ENCODE measurements at places on chromosomes 12 and 14. TPM values are rescaled to one million over a fixed set of nuclear protein-coding genes. Genes with fewer than 3 reads are reported as not detected.
A peak's percentile ranks its signal among the peaks of the same experiment; 100 is the strongest.

DNA sequence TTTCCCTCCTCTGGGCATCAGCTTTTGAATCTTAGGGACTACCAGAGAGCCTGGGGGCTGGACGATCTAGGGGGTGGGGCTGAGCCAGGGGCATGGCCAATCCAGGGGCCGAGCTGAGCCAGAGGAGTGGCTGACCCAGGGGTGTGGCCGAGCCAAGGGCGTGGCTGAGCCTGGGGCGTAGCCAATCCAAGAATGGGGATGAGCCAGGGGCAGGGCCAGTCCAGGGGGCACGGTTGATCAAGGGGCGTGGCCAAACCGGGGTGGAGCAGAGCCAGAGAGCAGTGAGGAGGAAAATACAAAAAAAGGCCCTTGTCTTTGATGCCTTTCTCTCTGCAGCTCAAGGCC lies 219.3 kb upstream of the NOS1 start:
- DNase-seq = no peak

DNA sequence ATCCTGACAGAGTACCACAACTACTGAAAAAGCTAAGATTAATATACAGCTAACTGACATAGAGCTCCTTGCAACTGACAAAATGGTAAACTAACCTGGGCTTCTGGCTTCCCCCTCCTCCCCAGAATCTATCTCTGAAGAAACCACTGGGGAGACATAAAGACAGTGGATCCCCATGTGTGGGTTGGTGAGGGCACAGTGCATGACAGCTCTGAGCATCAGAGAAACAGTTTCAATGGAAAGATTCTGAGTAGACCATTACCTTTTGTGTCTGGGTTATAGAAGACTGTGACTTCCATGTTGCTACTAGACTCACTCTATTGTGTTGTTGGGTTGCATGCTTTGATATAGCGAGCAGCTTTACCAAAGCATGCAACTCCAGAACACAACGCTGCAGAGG lies 247.4 kb downstream of the EFCAB11 start:
- DNase-seq = no peak

Gene PPP1R36
- 0.61 TPM for total RNA-seq

DNA sequence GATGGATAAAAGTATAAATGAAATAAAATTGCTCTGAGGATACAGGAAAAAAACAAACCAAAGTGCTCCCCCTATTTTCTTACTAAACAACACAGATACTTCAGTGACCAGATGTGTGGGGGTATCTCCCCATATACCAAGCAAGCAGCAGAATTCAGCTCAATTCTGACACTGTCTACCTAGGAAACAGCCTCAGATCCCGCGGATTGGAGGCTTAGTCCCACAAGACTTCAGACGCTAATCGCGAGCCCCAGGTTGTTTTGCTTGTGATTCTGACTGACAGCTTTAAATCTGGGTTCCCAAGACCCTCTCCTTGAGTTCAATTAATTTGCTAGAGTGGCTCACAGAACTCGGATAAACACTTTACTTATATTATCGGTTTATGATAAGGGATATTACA lies 17.3 kb downstream of the NFKBIA start:
- DNase-seq = no peak

GRCh38 chr12:92702754-92703679 lies at the start of gene PLEKHG7:
Gene PLEKHG7, plus strand, starts transcription at chr12:92702989. Its CDS starts 3,643 bp downstream, at chr12:92706632.
- no peak for DNase-seq

DNA sequence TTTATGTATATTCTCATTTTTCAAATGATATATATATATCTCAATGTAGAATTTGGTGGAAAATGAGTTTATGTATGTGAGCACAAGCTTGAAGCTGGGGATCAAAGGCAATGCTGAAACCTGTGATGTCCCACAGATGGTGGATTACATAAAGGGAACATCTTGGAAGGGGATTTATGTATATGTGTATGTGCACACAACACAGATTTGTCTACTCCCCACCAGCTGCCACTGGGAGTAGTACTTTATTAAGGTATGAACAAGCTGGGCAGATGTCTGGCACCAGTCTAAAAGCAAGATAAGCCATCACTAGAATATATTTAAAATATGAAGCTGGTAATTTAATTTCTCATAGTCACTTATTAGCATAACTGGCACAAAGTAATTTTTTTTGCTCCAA lies 895.6 kb downstream of the SLC6A15 start:
- DNase-seq = no peak

Gene DPY19L2
- total RNA-seq = 2.3 TPM

- peak; percentile 46 for DNase-seq
Measured at GRCh38 chr14:73227812-73228781, 9.2 kb upstream of the PAPLN start.

- no peak for DNase-seq
Measured at GRCh38 chr12:53378222-53378621, 1.8 kb upstream of the SP1 start.

DNA sequence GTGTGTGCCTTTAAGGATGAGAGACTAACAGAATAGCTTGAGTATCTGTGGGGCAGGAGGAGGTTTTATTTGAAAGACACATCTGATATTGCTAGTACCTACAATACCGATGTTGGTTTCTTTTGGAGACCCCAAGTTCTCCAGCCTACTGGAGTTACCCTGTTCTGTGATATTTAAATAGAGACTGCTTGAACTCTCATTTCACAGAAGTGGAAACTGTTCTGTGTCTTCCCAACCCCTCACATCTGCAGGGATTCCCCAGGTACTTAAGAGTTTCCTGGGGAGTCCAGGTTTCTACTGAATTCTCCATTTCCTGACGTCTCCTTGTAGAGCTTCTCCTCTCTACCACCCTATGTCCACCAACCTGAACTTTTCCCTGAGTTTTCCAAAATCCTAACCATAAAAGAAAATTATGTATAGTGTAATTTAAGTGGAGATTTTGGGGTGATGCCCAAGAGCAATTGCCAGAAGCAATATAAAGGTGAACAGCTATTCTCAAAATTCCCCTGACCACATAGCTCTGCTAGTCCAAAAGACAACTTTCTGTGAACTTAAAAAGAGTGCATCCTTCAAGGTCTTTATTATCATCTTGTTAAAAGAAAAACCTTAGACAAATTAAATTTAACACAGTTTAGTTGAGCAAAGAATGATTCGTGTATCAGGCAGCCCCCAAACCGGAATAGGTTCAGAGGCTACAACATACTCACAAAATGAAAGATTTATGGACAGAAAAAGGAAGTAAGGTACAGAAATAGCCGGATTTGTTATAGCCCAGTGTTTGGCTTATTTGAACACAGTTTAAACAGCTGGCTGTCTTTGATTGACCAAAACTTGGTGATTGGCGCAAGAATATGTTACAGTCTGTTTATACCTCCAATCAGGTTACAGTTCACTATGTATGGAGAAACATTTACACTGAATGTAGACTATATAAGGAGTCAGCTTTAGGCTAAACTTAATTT lies 373.4 kb downstream of the NUAK1 start:
- DNase-seq = no peak

DNA sequence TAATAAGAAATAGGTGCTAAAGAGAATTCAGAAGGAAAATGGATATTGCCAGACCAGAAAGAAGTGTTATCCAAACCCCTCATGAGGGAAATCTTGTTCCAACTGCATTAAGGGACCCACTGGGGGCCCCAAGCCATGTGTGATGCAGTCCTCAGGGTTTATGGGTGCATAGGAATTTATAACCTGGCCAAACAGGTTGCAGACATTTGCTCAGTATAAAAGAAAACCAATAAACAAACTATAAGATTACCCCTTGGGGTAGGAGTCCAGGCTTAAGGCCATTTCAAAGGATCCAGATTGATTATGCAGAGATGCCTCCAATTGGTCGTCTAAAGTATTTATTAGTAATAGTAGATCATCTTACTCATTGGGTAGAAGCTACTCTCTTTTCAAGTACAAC lies 240.9 kb upstream of the DIO3 start:
- no peak for DNase-seq

DNA sequence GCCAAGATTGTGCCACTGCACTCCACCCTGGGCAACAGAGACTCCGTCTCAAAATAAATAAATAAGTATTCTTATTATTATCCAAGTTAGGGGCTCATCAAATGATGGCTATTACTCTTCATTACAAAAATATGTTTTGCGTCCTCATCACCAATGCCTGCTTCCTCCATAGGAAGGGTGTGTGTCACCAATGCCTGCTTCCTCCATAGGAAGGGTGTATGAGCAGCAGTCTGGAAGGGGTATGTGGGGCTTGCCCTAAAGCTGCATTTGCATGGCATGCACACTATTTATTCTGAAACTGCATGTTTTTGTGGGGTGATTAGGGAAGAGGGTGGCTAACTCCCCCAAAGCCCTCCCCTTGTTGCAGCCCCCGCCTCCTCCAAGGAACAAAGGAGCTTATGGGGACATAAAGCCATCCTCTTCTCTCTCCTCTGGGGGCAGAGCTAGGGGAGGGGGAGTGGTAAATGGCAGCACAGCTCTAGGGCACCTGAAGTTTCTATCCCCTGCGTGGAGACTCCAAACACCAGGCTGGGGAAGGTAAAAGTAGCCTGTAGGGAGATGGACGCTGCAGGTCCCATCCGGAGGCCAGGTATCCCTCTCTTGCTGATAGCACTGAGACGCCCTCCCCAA lies 1.3 kb downstream of the CAMKK2 start:
- DNase-seq = no peak

Gene TUBA1B
- total RNA-seq = 2,375 TPM

DNA sequence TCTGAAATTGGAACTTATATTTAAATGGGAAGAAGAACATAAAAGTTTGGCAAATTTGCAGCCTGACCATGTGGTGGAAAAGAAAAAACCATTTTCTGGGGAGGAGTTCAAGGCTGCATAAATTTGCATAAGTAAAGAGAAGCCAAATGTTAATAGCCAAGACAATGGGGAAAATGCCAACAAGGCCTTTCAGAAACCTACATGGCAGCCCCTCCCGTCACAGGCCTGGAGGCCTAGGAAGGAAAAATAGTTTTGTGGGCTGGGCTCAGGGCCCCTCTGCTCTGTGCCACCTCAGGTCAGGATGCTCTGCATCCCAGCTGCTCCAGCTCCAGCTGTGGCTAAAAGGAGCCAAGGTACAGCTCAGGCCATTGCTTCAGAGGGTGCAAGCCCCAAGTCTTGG lies 67.6 kb upstream of the CCDC60 start:
- no peak for DNase-seq

- DNase-seq = no peak
Measured at GRCh38 chr12:104670439-104671408, 214.0 kb downstream of the CHST11 start.

Gene GAS2L3
- total RNA-seq = 25.2 TPM

- no peak for DNase-seq
Measured at GRCh38 chr14:54567639-54568561, 972 bp downstream of the SAMD4A start.

- no peak for DNase-seq
Measured at GRCh38 chr12:14654842-14655241, 41.6 kb downstream of the GUCY2C start.

DNA sequence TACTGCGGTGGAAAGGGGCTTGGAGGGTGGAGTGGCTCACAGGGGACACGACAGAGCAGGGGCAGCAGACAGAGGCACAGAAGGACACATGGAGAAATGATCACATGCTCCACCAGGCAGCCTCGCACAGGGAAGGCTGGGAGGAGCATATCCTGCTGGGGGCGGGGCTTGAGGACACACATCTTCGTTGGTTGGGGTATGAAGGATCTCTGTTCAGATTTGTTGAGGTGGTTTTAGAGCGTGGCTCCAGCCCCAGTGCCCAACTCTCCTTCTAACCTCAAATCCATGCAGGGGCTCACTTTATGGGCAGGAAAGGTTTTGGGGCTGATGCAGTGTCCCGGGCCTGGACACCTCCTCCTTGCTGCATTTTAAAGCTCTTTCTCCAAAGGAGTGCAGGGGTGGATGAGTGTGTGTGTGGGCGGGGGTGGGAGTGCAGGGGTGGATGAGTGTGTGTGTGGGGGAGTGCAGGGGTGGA lies 733 bp upstream of the P3H3 start:
- DNase-seq = peak; percentile 72

- peak; percentile 84 for DNase-seq
Measured at GRCh38 chr12:1644534-1645438, 15.8 kb downstream of the WNT5B start.

Gene OR4N5
- total RNA-seq = not detected

Gene TRMT61A
- total RNA-seq = 13.0 TPM

GRCh38 chr12:46230306-46230705 lies 38.5 kb downstream of the SLC38A1 start:
- DNase-seq = no peak

Gene GLIPR1L1
- not detected for total RNA-seq

GRCh38 chr12:100493396-100494012 lies 19.8 kb downstream of the NR1H4 start:
- no peak for DNase-seq

DNA sequence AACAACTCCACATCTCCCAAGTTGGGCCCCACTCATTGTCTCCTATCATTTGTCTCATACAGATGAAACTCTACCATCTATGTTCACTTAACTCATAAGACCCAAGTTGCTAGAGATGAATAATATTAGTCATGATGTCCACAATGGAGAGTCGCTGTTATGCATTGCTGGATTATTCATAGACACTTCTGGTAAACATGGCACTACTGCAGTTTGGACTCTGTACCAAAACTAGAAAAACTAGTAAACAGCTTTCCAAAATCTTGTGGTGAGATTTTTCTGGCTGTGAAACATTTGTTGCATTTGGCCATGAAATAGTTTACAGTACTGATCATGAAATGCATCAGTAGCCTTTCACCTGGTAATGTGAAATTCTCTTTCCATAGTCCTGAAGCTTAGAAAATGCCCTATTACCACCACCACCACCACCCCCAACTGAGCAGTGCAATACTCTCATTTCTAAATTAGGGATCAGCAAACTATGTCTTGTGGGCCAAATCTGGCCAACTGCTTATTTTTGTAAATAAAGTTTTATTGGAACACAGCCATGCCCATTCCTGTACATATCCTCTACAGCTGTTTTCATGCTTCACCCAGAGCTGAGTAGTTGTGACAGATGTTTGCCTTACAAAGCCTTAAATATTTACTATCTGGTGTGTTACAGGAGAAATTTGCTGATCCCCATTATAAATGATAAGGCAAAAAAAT lies 236.5 kb downstream of the DPF3 start:
- DNase-seq = no peak

- DNase-seq = no peak
Measured at GRCh38 chr12:13428538-13429265, 232.2 kb downstream of the EMP1 start.

Gene SDSL
- 14.5 TPM for total RNA-seq

DNA sequence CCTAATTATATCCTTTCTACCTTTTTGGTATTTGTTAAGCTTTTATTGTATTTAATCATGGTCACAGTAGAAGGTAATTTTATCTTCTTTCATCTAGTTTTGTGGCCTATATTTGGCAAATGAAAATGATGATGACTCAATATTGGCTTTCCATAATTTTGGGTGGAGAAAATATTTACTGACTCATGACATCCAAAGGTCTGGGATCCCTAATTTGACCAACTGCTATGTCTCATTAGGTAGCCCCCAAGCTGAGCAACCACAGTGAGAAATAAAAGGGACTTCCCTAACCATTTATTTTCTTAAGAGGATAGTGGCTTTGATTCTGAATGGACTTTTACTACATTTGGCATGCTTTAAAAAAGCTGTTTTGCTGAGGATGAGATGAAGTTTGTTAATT lies 289.5 kb downstream of the RMST start:
- DNase-seq = no peak

- DNase-seq = no peak
Measured at GRCh38 chr12:6533653-6533922, 729 bp upstream of the GAPDH start.

- no peak for DNase-seq
Measured at GRCh38 chr14:52313462-52313861, 650 bp upstream of the PTGER2 start.

Data from HFFc6 (cell line).